Naive thymus-derived CD8-positive, alpha-beta T cell (primary cell): ENCODE measurements at places on chromosomes 3 and 15.
A peak's percentile ranks its signal among the peaks of the same experiment; 100 is the strongest.

DNA sequence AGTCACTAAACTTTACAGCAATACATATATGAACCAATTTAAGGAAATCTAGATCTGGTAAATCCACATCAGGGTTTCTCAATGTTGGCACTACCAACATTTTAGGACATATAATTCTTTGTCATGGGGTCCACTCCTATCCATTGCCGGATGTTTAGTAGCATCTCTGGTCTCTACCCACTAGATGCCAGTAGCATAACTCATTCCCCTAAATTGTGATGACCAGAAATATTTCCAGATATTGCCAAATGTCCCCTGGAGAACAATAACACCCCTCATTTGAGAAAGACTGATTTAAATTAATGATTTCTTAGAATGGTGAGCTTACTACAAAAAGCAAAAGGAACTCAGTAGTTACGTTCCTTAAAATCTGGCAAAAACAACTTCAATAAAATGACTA lies 23.1 kb upstream of the ANKRD28 start:
- peaks cover 76% of the 10 kb centered on the region for H3K4me1 ChIP-seq
- no peaks in the 10 kb centered on the region for H3K27me3 ChIP-seq
- H3K27ac ChIP-seq, result no peak overlapping the region
- H3K36me3 ChIP-seq, result no peaks in the 10 kb centered on the region

- H3K4me3 ChIP-seq, result peak overlapping the region; percentile 73
- peaks cover 17% of the 10 kb centered on the region for H3K36me3 ChIP-seq
- H3K27ac ChIP-seq, result peak overlapping the region; percentile 99
- H3K4me1 ChIP-seq, result peaks cover 91% of the 10 kb centered on the region
- no peak for DNase-seq
- no peaks in the 10 kb centered on the region for H3K27me3 ChIP-seq
These were observed 53.2 kb downstream of the OXNAD1 start for GRCh38 chr3:16318176-16318575.

DNA sequence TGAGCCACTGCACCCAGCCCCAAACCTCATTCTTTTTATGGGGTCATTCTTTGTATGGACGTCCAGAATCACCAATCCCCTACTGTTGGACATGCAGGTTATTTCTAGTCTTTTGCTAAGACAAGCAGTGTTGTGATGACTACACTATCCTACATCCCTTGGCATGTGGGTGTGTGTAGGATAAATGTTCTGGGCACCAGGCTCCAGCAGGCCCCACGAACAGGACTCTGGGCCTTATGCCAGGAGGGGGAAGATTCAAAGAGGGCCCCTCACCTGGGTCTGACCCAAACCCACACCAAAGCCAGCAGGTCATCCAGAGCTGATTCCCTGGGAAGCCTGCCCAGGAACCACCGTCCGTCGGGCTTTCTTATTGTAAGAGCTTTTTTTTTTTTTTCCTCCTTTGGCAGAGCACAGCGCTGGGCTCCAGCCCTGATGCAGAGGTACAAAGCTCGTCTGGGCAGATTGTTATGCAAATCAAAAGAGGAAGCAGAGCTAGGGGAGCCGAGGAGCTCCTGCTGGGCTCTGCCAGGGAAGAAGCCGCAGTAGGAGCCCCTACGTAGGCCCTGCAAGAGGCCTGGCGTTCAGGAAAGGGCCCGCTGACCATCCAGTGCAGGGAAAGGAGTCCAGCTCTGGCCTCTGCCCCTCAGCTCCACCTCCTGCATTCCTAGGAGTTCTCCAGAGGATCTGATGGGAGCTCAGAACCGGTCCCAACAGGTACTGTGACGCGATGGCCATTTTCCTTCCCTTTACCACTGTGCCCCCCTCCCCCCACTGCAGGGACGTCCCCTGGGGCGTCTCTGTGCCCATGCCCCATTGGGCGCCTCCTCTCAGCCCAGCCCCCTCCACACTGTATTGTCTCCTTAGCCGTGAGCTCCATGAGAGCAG lies 29.0 kb upstream of the FURIN start:
- no peak for DNase-seq
- H3K36me3 ChIP-seq, result no peaks in the 10 kb centered on the region
- H3K4me3 ChIP-seq, result peak overlapping the region; percentile 72
- H3K4me1 ChIP-seq, result peaks cover 34% of the 10 kb centered on the region
- H3K27me3 ChIP-seq, result no peaks in the 10 kb centered on the region
- peak overlapping the region; percentile 95 for H3K27ac ChIP-seq

- DNase-seq, result peak; percentile 45
- H3K36me3 ChIP-seq, result no peaks in the 10 kb centered on the region
- no peak overlapping the region for H3K27ac ChIP-seq
- H3K4me3 ChIP-seq, result no peak overlapping the region
- H3K27me3 ChIP-seq, result no peaks in the 10 kb centered on the region
- H3K4me1 ChIP-seq, result peaks cover 12% of the 10 kb centered on the region
These were observed 155.6 kb upstream of the STT3B start for GRCh38 chr3:31377045-31377642.

- no peak overlapping the region for H3K4me3 ChIP-seq
- H3K27ac ChIP-seq, result no peak overlapping the region
- no peak for DNase-seq
- H3K27me3 ChIP-seq, result no peaks in the 10 kb centered on the region
These were observed 181.8 kb downstream of the MAGI1 start for GRCh38 chr3:65856907-65857306.

GRCh38 chr3:173886-174285 lies 22.7 kb upstream of the CHL1 start:
- no peak overlapping the region for H3K4me3 ChIP-seq
- no peaks in the 10 kb centered on the region for H3K36me3 ChIP-seq
- peaks cover 4% of the 10 kb centered on the region for H3K27me3 ChIP-seq
- H3K27ac ChIP-seq, result no peak overlapping the region
- DNase-seq, result no peak
- no peaks in the 10 kb centered on the region for H3K4me1 ChIP-seq

GRCh38 chr3:46848271-46849044 lies 14.8 kb downstream of the MYL3 start:
- no peak overlapping the region for H3K4me3 ChIP-seq
- H3K27ac ChIP-seq, result no peak overlapping the region
- no peaks in the 10 kb centered on the region for H3K36me3 ChIP-seq

GRCh38 chr15:93278006-93278405 lies 189.0 kb upstream of the RGMA start:
- H3K27ac ChIP-seq, result no peak overlapping the region
- H3K4me3 ChIP-seq, result no peak overlapping the region
- H3K36me3 ChIP-seq, result no peaks in the 10 kb centered on the region
- DNase-seq, result no peak
- peaks cover 1% of the 10 kb centered on the region for H3K27me3 ChIP-seq

GRCh38 chr15:37072181-37072580 lies 28.2 kb downstream of the MEIS2 start:
- H3K27ac ChIP-seq, result no peak overlapping the region
- no peaks in the 10 kb centered on the region for H3K36me3 ChIP-seq
- peaks cover 27% of the 10 kb centered on the region for H3K27me3 ChIP-seq
- DNase-seq, result no peak

DNA sequence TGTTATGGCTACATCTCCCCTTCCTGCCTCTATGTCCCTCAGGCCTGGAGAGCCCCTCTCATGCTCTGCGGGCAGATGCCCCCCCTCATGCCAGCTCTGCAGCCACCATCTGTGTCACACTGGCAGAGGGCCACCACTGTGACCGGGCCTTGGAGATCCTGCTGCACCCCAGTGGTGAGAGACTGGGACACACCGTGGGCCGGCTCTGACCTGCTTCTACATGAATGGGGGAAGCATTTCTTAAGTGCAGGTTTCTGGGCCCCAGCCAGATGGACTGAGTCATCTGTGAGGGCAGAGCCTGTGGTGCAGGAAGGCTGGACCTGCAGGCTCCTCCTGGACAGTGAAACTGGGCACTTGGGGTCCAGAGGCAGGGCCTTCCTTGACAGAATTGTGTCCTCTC lies 4.8 kb downstream of the VWA5B2 start:
- peaks cover 10% of the 10 kb centered on the region for H3K4me1 ChIP-seq
- peaks cover 2% of the 10 kb centered on the region for H3K36me3 ChIP-seq
- H3K27me3 ChIP-seq, result peaks cover 20% of the 10 kb centered on the region

- no peak overlapping the region for H3K27ac ChIP-seq
- H3K4me1 ChIP-seq, result peaks cover 7% of the 10 kb centered on the region
- H3K27me3 ChIP-seq, result no peaks in the 10 kb centered on the region
- H3K4me3 ChIP-seq, result no peak overlapping the region
- DNase-seq, result no peak
These were observed 12.6 kb upstream of the PLCL2 start for GRCh38 chr3:16871915-16872842.

GRCh38 chr15:69797615-69798014 lies 300.1 kb downstream of the TLE3 start:
- H3K27me3 ChIP-seq, result no peaks in the 10 kb centered on the region
- DNase-seq, result no peak
- peaks cover 5% of the 10 kb centered on the region for H3K4me1 ChIP-seq
- H3K36me3 ChIP-seq, result no peaks in the 10 kb centered on the region

- H3K27me3 ChIP-seq, result peaks cover 15% of the 10 kb centered on the region
- DNase-seq, result no peak
- H3K36me3 ChIP-seq, result peaks cover 27% of the 10 kb centered on the region
These were observed 12.5 kb downstream of the SLC35G2 start for GRCh38 chr3:136831461-136831860.

GRCh38 chr15:78225783-78226541 lies 8.4 kb downstream of the ACSBG1 start:
- no peaks in the 10 kb centered on the region for H3K36me3 ChIP-seq
- H3K4me1 ChIP-seq, result peaks cover 4% of the 10 kb centered on the region
- H3K4me3 ChIP-seq, result no peak overlapping the region
- no peak overlapping the region for H3K27ac ChIP-seq
- no peak for DNase-seq
- no peaks in the 10 kb centered on the region for H3K27me3 ChIP-seq

- no peaks in the 10 kb centered on the region for H3K27me3 ChIP-seq
- H3K4me3 ChIP-seq, result no peak overlapping the region
- DNase-seq, result no peak
These were observed 253.6 kb downstream of the UACA start for GRCh38 chr15:70509731-70510143.

DNA sequence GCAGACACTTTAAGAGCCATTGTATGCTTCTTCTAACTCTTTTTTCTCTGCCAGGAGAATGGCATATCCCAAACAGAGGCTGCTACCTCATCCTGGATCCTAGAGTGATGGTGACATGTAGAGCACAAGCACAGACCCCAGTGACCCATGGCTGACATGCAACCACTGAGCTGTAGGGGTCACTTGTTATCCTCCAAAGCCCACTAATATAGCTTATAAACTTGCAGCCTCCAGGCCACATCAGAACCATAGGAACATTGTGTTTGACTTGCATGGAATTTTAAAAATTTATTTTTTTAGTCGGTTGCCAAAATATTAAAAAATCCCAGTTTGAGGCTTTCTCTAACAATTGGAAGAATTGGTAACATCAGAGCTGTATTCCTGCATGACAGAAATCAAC lies 283.0 kb upstream of the WNT5A start:
- H3K27me3 ChIP-seq, result peaks cover 2% of the 10 kb centered on the region
- no peak overlapping the region for H3K27ac ChIP-seq
- H3K4me3 ChIP-seq, result no peak overlapping the region
- DNase-seq, result no peak
- no peaks in the 10 kb centered on the region for H3K36me3 ChIP-seq

DNA sequence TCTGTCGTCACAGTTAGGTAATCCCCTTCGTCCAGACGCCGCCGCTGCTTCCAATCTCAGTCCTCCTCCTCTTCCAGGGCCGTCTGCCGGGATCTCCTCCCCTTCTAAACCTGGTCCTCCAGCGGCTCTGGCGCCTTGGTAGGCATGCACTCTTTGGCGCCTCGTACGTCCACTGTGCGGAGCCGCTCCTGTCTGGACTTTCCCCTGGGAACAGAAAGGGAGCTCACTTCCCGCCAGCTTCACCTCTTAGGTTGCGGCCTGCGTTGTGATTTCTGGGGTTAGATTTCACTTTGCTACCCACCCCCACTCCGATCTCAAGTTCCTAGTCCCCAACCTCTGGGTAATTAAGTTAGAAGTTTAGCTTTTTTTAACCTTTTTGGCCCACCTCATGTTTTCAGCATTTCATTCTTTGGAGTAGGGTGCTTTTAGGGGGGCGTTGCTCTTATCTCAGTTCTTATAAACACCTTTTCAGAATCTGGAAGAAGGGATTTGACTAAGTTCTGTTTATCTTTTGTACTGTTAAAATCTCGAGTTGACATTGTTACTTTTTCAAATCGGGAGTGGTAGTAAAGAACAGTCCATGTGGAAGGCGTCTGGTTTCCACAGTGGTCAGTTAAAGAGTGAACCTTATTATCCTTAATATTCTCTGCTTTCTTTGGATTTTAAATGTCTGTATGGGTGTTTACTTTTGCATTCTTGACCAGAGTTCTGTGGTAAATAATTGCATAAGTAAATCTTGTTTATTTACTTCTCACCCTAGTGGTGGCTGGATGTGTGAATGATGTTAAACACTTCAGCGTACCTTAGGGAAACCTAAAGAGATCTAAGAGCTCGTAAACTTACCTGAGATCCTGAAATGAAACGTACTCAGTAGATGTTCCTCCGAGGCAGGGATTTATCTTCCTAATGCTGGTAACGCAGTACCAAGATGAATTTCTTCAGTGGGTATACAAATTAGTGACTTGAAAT lies 611 bp downstream of the CTDSPL2 start:
- peaks cover 59% of the 10 kb centered on the region for H3K4me1 ChIP-seq
- DNase-seq, result no peak
- peaks cover 5% of the 10 kb centered on the region for H3K36me3 ChIP-seq
- H3K27me3 ChIP-seq, result no peaks in the 10 kb centered on the region
- H3K4me3 ChIP-seq, result peak overlapping the region; percentile 93

- no peak overlapping the region for H3K4me3 ChIP-seq
- no peak for DNase-seq
- H3K27ac ChIP-seq, result no peak overlapping the region
These were observed 8.7 kb upstream of the PLCL2 start for GRCh38 chr3:16875876-16876550.

- H3K27me3 ChIP-seq, result peaks cover 17% of the 10 kb centered on the region
- H3K36me3 ChIP-seq, result no peaks in the 10 kb centered on the region
- H3K4me1 ChIP-seq, result no peaks in the 10 kb centered on the region
- DNase-seq, result no peak
These were observed 11.8 kb upstream of the KCNAB1 start for GRCh38 chr3:156108616-156109015.

- DNase-seq, result no peak
- no peak overlapping the region for H3K4me3 ChIP-seq
- H3K27me3 ChIP-seq, result peaks cover 4% of the 10 kb centered on the region
- H3K27ac ChIP-seq, result no peak overlapping the region
These were observed 46.3 kb upstream of the VPS8 start for GRCh38 chr3:184765730-184766074.

GRCh38 chr3:133053532-133053931 lies 15.3 kb downstream of the TMEM108 start:
- DNase-seq, result no peak
- H3K27ac ChIP-seq, result no peak overlapping the region
- peaks cover 5% of the 10 kb centered on the region for H3K27me3 ChIP-seq
- H3K4me3 ChIP-seq, result no peak overlapping the region
